ENCODE measurements at places on chromosomes 7 and 10.

DNA sequence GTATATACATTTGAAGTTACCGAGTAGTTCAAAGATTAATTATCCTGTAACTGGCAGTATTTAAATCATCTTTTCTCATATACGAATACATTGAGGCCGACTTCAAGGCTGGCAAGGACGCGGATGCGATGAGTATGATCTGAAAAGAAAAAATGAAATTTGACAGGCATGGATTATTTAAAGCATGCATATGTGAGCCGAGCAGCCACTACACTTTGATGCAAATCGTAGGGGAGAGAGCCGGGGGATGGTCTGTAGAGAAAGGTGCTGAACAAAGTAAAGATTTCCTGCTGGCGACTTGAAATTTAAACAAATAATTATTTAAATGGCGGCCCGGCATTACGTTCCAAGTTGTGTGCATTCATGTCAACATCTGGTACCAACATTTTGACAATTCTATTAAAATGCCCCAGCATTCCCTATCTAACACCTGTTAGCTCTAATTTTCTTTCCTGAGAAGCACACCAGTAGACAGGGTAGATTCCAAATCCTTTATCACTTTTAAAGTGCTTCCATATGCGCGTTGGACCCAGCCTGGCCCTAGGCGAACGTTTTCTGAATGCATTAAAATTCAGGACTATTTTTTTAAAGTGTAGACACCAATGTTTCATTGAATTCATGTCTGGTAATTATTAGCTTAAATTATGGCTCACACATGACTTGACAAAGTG is 188.7 kb downstream of the EMX2 start:
- DNase-seq, result no peak

DNA sequence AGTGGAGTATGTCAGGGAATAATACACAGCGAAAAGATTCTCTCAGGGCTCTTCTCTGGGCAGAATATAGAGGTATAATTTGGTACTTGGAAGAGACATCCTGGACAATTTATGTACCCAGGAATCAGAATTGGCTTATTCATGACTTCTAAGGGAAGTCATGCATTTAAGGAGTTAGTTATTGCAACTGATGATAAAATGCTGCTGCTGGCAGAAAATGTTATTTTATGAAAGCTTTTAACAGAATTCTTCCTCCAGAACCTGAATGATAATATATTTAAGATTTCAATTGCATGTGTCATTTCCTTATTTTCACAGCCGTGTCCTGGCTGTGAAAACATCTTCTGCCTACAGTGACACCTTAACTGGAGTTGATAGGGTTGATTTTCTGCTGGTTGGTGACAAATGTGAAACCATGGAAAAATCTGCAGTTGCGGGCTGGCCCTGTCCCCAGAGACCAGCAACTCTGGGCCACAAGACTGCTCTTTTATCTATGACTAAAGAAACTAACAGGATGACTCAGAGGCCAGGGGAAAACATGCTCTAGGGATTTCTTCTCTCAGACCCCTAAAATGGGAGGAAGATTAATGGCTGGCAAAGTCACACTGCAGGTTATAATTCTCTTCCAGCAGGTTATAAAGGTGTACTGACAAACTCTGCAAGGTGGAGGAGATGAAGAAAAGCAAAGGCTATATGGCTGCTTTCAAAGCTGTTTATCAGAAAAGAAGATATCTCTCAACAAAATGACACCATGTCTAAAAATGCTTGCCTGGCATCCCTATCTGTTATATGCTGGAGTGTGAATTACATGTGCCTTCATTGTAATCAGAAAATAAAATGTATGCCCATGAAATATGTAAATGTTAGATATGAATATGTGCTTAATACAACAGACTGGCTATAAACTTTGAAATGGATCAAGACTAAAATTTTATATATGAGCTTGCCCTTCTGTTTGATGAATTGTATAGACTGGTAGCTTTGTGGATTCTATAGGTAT is 12.1 kb upstream of the TRUB1 start:
- DNase-seq, result peak; percentile 12

- DNase-seq, result no peak
Measured at GRCh38 chr7:43377196-43377960, 205.5 kb upstream of the STK17A start.

DNA sequence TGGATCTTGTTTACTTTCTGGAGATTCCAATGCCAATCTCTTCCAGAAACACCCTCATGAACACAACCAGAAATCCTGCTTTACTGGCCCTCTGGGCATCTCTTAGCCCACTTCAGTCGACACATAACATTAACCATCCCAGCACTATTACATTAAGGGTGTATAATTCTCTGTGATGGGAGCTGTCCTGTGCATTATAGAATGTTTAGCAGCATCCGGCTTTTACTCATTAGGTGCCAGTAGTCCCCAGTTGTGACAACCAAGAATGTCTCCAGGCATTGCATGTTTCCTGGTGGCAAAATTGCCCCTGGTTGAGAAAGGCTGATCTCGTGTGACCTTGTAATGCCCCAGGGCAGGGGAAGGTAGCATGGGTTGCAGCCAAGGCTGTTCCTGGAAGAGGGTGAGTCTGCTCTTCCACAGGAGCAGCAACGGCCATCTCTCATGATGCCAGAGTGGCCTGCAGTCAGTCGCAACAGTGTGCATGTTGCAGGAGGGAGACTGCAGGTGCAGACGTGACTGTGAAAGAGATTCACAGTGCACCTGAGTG is 2.6 kb upstream of the DDC start:
- no peak for DNase-seq

All from activated naive CD4-positive, alpha-beta T cell treated with Interleukin-2 at 50 U/mL for 16 hours (primary cell).